Right renal pelvis (tissue), 4 donors: ENCODE measurements at places on chromosomes 7 and 10. TPM values are rescaled to one million over a fixed set of nuclear protein-coding genes. Genes with fewer than 3 reads are reported as not detected.

Gene UBE2H
- polyA plus RNA-seq = 125 TPM

Gene LZTS2
- polyA plus RNA-seq = 77.7 TPM

Gene OR13A1
- not detected for polyA plus RNA-seq

Gene CC2D2B
- polyA plus RNA-seq = 1.6 TPM

Gene MNX1
- polyA plus RNA-seq = not detected

Gene OR2A42
- polyA plus RNA-seq = 1.3 TPM

Gene CHRM2
- 2.3 TPM for polyA plus RNA-seq

Gene CFAP58
- 0.39 TPM for polyA plus RNA-seq

Gene PGAM2
- 2.4 TPM for polyA plus RNA-seq

Gene SLC26A5
- not detected for polyA plus RNA-seq

Gene C7orf33
- not detected for polyA plus RNA-seq

Gene MMP21
- polyA plus RNA-seq = 0.38 TPM

Gene GJD4
- polyA plus RNA-seq = 0.08 TPM

Gene PTPRN2
- polyA plus RNA-seq = 9.6 TPM

Gene NEBL
- 105 TPM for polyA plus RNA-seq

Gene TDRD1
- not detected for polyA plus RNA-seq

Gene HILPDA
- polyA plus RNA-seq = 17.3 TPM

Gene TUBAL3
- not detected for polyA plus RNA-seq

Gene STRA8
- 0.20 TPM for polyA plus RNA-seq

Gene CEP55
- polyA plus RNA-seq = 13.2 TPM

Gene TSPAN12
- polyA plus RNA-seq = 181 TPM

Gene BTAF1
- 44.0 TPM for polyA plus RNA-seq

Gene NOS3
- 14.2 TPM for polyA plus RNA-seq

Gene TMEM176A
- 101 TPM for polyA plus RNA-seq

Gene RGS10
- 37.7 TPM for polyA plus RNA-seq

Gene CCL24
- not detected for polyA plus RNA-seq

Gene RBM20
- polyA plus RNA-seq = 2.9 TPM

Gene NRAP
- polyA plus RNA-seq = 0.01 TPM
